ENCODE measurements at places on chromosomes 5 and 9. TPM values are rescaled to one million over a fixed set of nuclear protein-coding genes. Genes with fewer than 3 reads are reported as not detected.

- H3K27me3 ChIP-seq, result no peaks in the 10 kb centered on the region
- no peak overlapping the region for H3K4me3 ChIP-seq
- no peak overlapping the region for H3K27ac ChIP-seq
- H3K36me3 ChIP-seq, result no peaks in the 10 kb centered on the region
- DNase-seq, result no peak
Observed at GRCh38 chr9:18260521-18260920, 213.4 kb upstream of the ADAMTSL1 start.

DNA sequence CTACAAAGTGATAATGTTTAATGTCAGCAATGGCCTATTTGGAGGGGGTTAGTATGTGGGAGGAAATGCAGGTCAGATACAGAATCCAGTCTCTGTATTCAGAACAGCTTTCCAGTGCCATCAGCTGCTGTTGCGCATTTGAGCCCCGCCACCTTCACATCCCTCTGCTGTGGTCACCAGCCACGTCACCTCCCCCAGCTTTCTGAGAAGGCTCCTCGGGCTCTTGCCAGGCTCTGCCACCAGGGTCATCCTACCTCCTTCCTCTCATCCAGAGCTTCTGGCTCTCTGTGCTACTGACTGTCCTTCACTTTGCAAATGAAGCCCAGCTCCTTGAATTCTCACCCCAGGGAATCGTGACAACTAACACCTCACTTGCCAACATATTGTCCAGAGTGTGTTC, 138.8 kb downstream of the PIK3R1 start:
- H3K27me3 ChIP-seq, result no peaks in the 10 kb centered on the region
- DNase-seq, result no peak
- no peaks in the 10 kb centered on the region for H3K36me3 ChIP-seq
- no peak overlapping the region for H3K4me3 ChIP-seq

GRCh38 chr9:5113523-5113922, 71.9 kb downstream of the INSL6 start:
- DNase-seq, result no peak
- no peak overlapping the region for H3K4me3 ChIP-seq
- H3K27me3 ChIP-seq, result no peaks in the 10 kb centered on the region

DNA sequence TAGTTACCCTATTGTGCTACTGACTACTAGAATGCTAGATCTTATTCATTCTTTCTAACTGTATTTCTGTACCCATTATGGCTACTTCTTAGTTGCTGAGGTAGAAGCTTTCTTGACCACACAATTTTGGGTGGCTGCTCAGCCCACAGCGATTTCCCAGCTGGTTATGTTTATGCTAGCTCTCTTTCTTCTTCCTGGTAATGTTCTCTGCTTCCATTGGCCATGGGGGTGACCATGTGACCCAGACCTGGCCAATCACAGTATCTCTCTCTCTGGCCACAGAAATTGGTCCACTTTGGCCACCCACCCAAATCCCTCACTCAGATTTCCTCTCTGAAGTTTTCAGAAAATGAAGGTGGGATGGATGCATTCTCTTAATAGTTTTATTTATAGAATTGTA, 427.9 kb upstream of the CLINT1 start:
- H3K27ac ChIP-seq, result no peak overlapping the region
- H3K4me3 ChIP-seq, result no peak overlapping the region
- no peaks in the 10 kb centered on the region for H3K4me1 ChIP-seq
- no peaks in the 10 kb centered on the region for H3K27me3 ChIP-seq
- DNase-seq, result no peak
- no peaks in the 10 kb centered on the region for H3K36me3 ChIP-seq

The PPP3R2 gene
- total RNA-seq, result not detected

The ADAMTS16 gene
- not detected for total RNA-seq

The OMD gene
- 6.4 TPM for total RNA-seq

GRCh38 chr5:67009028-67009427, 187.6 kb downstream of the CD180 start:
- H3K4me3 ChIP-seq, result no peak overlapping the region
- peaks cover 98% of the 10 kb centered on the region for H3K4me1 ChIP-seq
- H3K27me3 ChIP-seq, result no peaks in the 10 kb centered on the region
- DNase-seq, result no peak
- H3K36me3 ChIP-seq, result no peaks in the 10 kb centered on the region

GRCh38 chr9:108167136-108167900, 677.7 kb upstream of the KLF4 start:
- no peak overlapping the region for H3K4me3 ChIP-seq
- no peaks in the 10 kb centered on the region for H3K4me1 ChIP-seq
- no peak overlapping the region for H3K27ac ChIP-seq
- no peak for DNase-seq
- H3K27me3 ChIP-seq, result no peaks in the 10 kb centered on the region

GRCh38 chr5:133709209-133709725, 96.9 kb upstream of the FSTL4 start:
- H3K4me1 ChIP-seq, result no peaks in the 10 kb centered on the region
- H3K36me3 ChIP-seq, result no peaks in the 10 kb centered on the region
- H3K27ac ChIP-seq, result no peak overlapping the region

Measured in left ventricle myocardium inferior (tissue), 1 donor.